Heart right ventricle (tissue), 16 donors: ENCODE measurements at places on chromosomes 4 and X.

DNA sequence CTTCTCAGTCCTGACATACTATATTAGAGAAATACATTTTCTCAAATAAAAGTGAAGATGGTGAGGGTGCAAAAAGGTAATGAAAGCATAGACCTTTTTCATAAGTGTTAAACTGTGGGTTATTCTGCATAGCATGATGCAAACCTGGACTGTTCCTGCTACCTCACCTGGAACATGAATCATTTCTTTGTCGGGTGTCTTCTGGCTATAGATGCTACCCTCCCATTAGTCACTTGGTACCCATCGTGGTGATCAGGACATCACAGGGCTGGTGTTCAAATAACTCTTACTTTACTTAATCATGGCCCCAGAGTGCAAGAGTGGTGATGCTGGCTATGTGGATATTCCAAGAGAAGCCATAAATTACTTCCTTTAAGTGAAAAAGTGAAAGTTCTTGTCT, 264.7 kb upstream of the AGA start:
- DNase-seq, result no peak
- no peaks in the 10 kb centered on the region for H3K4me1 ChIP-seq
- H3K36me3 ChIP-seq, result no peaks in the 10 kb centered on the region
- no peak overlapping the region for H3K27ac ChIP-seq

DNA sequence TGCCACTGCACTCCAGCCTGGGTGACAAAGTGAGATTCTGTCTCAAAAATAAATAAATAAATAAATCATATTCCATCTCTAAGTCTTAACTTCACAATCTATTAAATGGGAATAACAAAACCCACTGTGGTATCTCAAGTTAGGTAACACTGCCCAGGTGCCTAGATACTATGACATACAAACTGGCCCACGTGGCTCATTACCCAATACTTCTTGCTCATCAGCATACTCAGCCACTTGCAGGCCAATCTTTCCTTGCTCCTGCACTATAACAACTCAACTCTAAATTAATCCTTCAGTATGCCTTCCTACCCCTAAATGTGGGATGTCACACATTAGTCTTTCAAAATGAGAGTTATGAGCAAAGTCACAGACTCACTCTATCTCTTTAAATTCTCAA, 230.1 kb downstream of the OPHN1 start:
- H3K27me3 ChIP-seq, result no peaks in the 10 kb centered on the region
- no peak overlapping the region for H3K4me3 ChIP-seq
- H3K27ac ChIP-seq, result no peak overlapping the region
- H3K36me3 ChIP-seq, result no peaks in the 10 kb centered on the region
- no peaks in the 10 kb centered on the region for H3K4me1 ChIP-seq
- DNase-seq, result no peak

DNA sequence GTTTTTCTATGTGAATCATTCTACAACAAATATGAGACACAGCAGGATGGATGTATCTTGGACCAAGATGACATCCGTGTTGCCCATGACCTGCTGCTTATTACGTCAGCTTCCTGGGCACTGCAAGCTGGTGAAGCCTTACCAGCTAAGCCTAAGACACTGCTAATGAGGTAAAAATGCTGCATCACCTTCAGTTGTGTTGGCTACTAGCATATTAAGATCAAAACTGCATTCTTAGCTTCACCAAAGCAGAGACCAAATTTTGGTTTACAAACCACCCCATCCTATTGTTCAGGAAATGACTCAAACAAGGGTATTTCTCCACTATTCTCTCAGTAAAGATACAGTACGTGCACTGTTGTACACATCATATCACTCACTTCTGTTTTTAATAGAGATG, 50.3 kb downstream of the MAML3 start:
- H3K4me1 ChIP-seq, result peaks cover 12% of the 10 kb centered on the region
- DNase-seq, result no peak
- H3K36me3 ChIP-seq, result no peaks in the 10 kb centered on the region
- no peaks in the 10 kb centered on the region for H3K27me3 ChIP-seq
- H3K4me3 ChIP-seq, result no peak overlapping the region
- no peak overlapping the region for H3K27ac ChIP-seq

DNA sequence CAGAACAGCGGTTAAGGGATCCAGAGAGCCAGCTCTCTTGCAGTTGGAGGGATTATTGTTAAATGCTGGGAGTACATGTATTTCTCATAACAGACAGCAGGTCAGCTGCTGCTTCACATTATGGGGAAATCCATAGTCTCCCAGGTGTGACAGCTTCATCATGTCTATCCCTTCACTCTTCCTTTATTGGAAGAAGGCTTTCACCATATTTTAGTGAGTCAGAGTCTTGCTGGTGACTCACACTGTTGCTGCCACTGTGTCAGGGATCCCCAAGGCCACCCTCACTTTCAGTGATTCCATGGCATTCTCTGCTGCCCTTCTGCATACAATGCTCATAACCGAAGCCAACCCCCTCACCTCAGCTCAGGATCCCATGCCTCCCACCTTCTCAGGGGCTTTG, 32.9 kb upstream of the PAGE5 start:
- no peaks in the 10 kb centered on the region for H3K4me1 ChIP-seq
- H3K27me3 ChIP-seq, result no peaks in the 10 kb centered on the region
- no peak overlapping the region for H3K27ac ChIP-seq
- H3K4me3 ChIP-seq, result no peak overlapping the region
- H3K36me3 ChIP-seq, result no peaks in the 10 kb centered on the region

DNA sequence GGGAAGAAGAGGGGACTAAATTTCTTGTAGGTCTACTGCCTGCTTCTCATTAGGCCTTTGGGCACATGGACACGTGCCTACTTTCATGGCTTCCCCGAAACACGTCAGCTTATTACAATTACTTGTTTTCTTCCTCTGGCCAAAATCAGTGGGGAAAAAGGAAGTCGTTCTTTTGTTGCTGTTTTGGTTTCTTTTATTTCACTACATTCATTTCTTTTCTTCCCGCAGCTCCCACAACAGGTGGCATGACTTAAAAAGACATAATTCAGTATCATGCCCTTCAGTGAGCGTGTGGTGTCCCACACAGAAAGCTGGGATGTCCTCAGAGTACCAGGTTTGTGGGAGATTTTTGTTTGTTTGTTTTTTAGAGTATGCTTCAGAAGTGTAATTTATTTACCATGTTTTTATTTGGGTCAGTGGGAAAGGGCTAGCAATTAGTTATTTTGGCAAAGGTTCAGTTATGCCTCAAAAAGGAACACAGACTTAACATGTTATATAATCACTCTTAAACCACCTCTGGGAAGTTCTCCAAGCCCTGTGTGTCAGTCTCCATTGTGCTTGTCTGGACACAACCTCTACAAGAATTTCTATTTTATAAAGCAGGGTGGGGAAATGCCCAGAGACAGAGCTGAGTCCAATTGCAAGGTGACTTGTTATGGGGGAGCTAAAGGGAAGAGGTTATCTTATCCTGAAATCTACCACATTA, 44.2 kb upstream of the SPRY1 start:
- no peak for DNase-seq
- H3K4me1 ChIP-seq, result peaks cover 30% of the 10 kb centered on the region
- H3K4me3 ChIP-seq, result no peak overlapping the region
- H3K27me3 ChIP-seq, result no peaks in the 10 kb centered on the region
- peak overlapping the region; percentile 11 for H3K27ac ChIP-seq
- H3K36me3 ChIP-seq, result no peaks in the 10 kb centered on the region

DNA sequence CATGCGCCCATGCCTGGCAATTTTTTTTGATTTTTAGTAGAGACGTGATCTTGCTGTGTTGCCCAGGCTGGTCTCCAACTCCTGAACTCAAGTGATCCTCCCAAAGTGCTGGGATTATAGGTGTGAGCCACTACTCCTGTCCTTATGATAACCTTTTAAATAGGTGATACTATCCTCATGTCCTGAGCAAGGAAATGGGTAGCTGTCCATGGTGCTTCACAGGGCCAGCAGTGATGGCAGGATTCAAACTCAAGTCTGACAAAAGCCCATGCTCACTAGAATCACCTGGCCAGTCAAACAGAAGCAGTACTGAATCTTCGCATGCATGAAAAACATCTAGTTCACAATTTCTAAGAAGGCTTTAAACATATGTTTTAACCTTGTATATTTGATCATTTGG, 235.1 kb downstream of the NR3C2 start:
- peaks cover 54% of the 10 kb centered on the region for H3K4me1 ChIP-seq
- H3K36me3 ChIP-seq, result no peaks in the 10 kb centered on the region
- H3K27me3 ChIP-seq, result no peaks in the 10 kb centered on the region
- H3K27ac ChIP-seq, result no peak overlapping the region

GRCh38 chr4:123528501-123529277, 132.1 kb downstream of the SPRY1 start:
- no peaks in the 10 kb centered on the region for H3K27me3 ChIP-seq
- H3K36me3 ChIP-seq, result no peaks in the 10 kb centered on the region
- H3K4me1 ChIP-seq, result no peaks in the 10 kb centered on the region
- no peak overlapping the region for H3K27ac ChIP-seq
- no peak for DNase-seq
